ENCODE measurements at places on chromosomes 16 and 17. TPM values are rescaled to one million over a fixed set of nuclear protein-coding genes. Genes with fewer than 3 reads are reported as not detected.

DNA sequence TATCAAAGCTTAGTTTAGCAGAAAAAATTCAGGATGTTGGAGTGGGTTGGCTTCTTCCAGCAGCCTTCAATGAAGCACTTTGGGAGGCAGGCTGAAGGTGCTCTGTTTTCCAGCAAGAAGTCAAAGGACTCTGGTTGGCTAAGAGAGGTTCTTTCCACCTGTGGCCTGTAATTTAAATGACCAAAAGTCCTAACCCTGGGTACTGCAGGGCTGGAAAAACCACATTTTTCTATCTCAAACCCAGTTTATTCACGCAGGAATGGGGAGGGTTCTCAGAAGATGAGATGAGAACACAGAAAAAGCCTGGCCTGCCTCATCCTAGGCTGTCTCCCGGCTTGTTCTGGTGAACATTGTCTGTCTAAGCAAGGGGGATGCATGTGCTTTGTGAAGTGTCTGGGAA, 68.6 kb upstream of the ZFHX3 start:
- DNase-seq: no peak

DNA sequence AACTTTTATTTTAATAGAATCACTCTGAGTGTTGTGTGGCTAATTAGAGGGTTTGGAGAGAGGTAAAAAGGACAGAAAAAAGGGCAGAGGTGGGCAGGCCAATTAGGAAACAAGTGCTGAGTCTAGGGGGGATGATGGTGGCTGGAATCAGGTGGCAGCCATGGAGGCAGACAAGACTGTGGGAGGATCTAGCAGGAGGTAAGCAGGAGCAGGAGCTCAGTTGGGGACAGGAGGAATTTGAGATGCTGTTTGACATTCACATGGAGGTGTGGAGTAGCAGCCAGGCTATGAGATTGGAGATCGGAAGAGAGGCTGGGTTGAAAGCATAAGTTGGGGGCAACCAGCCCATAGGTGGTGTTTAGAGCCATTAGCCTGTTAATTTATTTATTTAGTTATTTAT, 3.7 kb upstream of the MT4 start:
- no peak for DNase-seq

DNA sequence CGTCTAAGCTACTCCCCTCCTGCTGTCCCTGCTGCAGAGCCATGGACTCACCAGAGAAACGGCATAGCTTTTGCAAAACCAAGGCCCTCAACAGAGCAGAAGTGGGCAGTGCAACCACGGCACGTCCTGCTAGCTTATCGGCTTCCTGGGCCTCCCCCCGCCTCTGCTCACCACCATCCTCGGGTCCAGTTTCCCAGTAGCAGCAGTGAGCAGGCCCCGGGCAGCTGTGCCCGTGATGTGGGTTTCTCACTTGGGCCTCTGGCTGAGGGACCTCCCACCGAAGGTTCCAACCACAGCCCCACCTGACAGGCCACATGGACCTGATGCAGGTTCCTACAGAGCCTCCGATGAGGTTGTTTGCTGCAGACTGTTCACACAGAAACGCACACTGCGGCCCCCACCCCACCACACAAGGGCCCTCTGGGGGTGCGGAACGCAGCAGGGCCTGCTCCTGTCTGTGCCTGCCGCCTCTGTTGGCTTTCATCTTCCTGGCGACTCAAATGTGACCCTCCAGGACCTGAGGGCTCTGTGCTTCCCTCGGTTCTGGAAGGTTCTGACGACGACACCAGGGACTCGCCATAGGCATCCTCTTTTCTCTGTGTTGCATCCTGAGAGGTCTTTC, 24.8 kb downstream of the PDIA2 start:
- DNase-seq: no peak

DNA sequence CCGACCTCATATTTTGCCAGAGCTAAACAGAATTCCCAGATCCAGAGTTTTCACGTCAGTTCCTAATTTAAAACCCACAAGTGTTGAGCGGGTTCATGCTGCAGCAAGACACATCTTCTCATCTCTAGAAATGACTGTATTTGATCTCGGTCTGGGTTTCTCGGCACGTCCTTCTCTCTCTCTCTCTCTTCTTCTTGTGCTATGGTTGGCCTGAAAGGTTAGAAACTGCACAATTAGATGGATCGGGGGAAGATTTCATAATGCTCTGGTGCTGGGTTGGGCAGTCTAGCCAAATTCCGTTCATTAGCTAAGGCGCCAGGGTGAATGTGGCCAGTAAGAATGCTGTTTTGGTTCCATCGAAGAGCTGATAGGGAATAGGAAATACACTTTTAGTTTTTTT, 158.9 kb upstream of the NOG start:
- peak; percentile 11 for DNase-seq

DNA sequence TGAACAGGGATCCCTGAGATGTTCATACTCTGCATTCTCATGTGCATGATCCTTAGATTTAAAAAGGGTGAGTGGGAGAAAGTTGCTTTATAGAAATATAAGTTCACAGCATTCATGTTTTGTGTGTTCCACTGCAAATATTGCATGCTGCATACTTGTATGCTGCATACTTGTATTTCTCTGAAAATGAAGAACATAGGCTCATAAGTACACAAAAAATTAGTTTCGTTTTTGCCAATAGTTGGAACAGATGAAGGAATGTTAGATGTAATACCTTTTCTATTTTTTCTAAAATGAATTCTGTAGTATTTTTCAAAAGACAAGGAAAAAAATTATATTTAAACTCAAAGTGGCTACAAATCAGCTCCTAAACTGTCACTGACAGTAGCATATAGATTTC, 79.0 kb downstream of the NFAT5 start:
- no peak for DNase-seq

The KRT12 gene
- not detected for total RNA-seq
